ENCODE measurements at places on chromosomes 13 and 19. TPM values are rescaled to one million over a fixed set of nuclear protein-coding genes. Genes with fewer than 3 reads are reported as not detected.

The MIA gene
- not detected for total RNA-seq

The SOX1 gene
- total RNA-seq = not detected

The FPR3 gene
- total RNA-seq = not detected

The UQCR11 gene
- 99.1 TPM for total RNA-seq

The NLRP9 gene
- total RNA-seq = not detected

The SPACA6 gene
- total RNA-seq = 9.4 TPM

The ACER1 gene
- 0.25 TPM for total RNA-seq

All from natural killer cell (primary cell).